ENCODE measurements at places on chromosomes 7 and 10. TPM values are rescaled to one million over a fixed set of nuclear protein-coding genes. Genes with fewer than 3 reads are reported as not detected.
A peak's percentile ranks its signal among the peaks of the same experiment; 100 is the strongest.

DNA sequence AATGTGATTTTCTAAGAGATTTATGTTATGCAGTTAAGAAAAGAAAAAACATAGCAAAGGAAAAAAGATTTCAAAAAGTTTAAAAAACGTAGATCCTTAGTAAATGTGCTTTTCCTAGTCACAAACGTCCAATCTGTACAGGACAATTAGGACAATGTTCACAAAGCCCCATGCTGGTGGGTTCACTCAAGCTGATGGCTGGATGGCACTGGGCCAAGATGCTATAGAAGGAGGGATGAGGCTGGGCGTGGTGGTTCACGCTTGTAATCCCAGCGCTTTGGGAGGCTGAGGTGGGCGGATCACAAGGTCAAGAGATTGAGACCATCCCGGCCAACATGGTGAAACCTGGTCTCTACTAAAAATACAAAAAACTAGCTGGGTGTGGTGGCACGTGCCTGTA is 22.1 kb downstream of the SVIL start:
- no peak for DNase-seq

The HOXA7 gene
- not detected for total RNA-seq

- no peak for DNase-seq
These were observed 103.2 kb downstream of the NPSR1 start for GRCh38 chr7:34761206-34761605.

- no peak for DNase-seq
These were observed 43.2 kb upstream of the FAM133B start for GRCh38 chr7:92633211-92633906.

The PDE6C gene
- total RNA-seq: not detected

DNA sequence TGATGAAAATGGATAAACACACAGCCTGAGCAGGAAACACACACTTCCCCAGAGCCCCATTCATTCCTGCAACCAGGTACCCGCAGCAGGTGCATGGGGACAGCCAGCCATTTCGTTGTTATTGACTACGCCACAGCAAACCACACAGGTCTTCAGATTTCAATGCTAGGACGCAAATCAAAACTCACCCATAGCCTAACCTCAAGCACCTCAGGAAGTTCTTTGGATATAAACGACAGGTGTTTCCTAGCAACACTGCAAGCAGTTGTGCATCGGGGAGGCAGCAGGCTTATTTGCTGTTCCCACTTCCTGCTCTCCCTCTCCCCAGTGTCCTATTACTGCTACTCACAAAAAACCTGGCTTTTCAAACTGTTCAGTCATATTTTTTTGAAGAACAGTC is 176.5 kb upstream of the FRMD4A start:
- DNase-seq: no peak

- DNase-seq: peak; percentile 31
These were observed 83.7 kb upstream of the PPP2R2D start for GRCh38 chr10:131816941-131817700.

The MRPS17 gene
- total RNA-seq: 20.8 TPM

The SUN3 gene
- total RNA-seq: not detected

The CFAP58 gene
- 1.1 TPM for total RNA-seq

GRCh38 chr7:116911801-116912200 is 41.5 kb upstream of the ST7 start:
- no peak for DNase-seq

GRCh38 chr7:2931034-2931415 is 86.9 kb upstream of the GNA12 start:
- DNase-seq: no peak

GRCh38 chr10:111076682-111077478 is at the start of gene ADRA2A:
Gene ADRA2A, plus strand, starts transcription at chr10:111077029. Its CDS starts 968 bp downstream, at chr10:111077997.
- no peak for DNase-seq

- DNase-seq: peak; percentile 87
These were observed 132.0 kb downstream of the PRKAG2 start for GRCh38 chr7:151744656-151745638.

DNA sequence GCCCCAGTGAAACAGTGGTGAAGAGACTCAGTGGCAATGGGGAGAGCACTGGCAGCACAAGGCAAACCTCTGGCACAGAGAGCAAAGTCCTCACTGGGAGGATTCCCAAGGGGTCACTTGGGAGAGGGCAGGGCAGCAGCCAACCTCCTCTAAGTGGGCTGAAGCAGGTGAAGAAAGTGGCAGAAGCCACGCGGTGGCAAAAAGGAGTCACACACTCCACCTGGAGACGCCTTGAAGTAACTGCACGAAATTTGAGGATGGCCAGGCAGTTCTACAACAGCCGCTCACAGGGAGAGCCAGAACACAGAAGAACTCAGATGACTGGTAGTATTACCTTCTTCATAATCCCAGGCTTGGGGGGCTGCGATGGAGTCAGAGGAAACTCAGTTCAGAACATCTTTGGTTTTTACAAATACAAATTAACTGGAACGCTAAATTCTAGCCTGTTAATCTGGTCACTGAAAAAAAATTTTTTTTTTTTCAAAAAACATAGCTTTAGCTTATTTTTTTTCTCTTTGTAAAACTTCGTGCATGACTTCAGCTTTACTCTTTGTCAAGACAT is 574 bp upstream of the IL6 start:
- peak; percentile 67 for DNase-seq

The ARMC10 gene
- total RNA-seq: 20.7 TPM

DNA sequence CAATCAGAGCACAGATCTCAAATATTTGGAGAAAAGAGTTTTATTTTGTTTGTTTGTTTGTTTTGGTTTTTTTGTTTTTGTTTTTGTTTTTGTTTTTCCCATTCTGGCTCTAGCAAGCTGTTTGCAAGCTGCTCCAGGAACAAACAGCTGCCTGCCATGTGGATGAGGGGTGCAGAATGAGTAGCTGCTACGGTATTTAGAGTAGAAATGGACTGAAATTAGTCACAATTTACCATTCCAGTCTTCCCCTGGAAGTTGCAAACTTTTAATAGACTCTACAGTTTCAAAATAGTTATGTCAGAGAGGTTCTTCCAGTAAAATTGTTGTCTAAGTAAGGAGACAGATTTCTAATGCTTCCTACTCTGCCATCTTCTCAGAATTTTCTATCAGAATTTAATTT is 27.1 kb upstream of the TAS2R16 start:
- no peak for DNase-seq
